WTC11 (cell line): ENCODE measurements at places on chromosomes 5 and 9. TPM values are rescaled to one million over a fixed set of nuclear protein-coding genes. Genes with fewer than 3 reads are reported as not detected.

OR1J2 gene
- total RNA-seq = not detected in 3 replicates

DNA sequence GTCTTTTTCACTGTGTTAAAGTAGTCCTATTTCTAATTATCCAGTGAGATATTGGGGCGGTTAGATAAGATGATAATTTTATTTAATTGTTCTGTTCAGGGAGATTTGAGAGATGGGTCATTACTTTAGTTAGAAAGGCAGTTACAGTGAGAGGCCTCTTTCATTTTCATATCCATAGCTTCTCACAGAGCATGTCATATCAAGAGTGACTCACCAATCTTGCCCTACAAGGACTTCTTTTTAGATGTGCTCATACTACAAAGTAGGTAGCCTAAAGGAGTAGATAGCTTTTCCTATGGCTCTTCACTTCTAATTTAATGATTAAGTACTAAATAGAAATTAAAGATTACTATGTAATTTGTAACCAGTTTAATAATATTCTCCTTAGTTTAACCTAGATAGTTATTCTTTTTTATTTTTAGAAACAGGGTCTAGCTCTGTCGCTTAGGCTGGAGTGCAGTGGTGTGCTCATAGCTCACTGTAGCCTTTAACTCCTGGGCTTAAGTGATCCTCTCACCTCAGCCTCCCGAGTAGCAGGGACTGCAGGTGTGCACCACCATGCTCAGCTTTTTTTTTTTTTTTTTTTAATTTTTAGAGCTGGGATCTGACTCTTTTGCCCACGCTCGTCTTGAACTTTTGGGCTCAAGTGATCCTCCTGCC is 71.0 kb downstream of the FER start:
- DNase-seq = no peak

PCDHB12 gene
- total RNA-seq = 2.7 to 3.1 TPM (median 3.1 TPM) in 3 replicates

TNFSF8 gene
- total RNA-seq = 0.25 TPM in 1 of 3 replicates, not detected in the others

DNA sequence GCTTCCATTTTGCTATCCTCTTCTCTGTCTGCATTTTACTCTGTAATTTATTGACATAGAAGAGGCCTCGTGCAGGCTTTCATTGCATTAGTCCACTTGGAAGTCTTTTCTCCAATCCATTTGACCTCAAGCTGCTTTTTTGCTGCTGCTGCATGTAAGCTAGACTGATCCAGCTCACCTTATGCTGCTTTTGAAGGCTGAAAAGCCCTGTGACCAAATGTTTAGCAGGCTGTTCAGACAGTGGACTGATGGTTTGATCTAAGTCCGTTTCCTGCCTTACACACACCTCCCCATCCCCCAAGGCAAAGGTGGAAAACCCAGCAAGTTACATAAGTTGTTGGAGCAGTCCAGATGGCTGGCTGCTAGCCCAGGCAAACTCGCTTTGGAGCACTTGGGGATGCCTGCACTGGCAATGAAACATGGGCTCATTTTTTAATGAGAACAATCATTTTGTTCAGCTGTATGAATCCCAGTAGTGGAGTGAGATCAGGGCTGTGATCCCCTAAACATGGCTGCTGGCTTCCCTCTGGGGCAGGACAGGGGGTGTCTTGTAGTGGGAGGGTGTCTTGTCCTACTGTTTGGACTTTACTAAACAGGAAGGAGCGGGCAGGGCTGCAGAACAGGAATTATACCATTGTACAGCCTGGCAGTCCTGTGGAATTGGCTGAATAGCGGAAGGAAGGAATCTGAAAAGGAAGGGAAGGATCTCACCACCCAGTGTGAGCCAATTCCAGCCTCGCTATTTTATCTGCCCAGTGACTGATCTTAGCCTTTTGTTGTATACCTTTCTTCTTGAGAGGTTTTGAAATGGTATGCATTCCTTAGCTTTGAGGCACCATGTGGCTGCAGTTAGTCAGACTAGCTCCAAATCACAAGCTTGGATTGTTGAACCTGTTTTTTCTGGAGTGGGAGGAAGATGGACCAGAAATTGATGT is 212.0 kb downstream of the ARHGAP26 start:
- DNase-seq = no peak

LHX3 gene
- 0.11 TPM in 1 of 3 replicates, not detected in the others for total RNA-seq

DNA sequence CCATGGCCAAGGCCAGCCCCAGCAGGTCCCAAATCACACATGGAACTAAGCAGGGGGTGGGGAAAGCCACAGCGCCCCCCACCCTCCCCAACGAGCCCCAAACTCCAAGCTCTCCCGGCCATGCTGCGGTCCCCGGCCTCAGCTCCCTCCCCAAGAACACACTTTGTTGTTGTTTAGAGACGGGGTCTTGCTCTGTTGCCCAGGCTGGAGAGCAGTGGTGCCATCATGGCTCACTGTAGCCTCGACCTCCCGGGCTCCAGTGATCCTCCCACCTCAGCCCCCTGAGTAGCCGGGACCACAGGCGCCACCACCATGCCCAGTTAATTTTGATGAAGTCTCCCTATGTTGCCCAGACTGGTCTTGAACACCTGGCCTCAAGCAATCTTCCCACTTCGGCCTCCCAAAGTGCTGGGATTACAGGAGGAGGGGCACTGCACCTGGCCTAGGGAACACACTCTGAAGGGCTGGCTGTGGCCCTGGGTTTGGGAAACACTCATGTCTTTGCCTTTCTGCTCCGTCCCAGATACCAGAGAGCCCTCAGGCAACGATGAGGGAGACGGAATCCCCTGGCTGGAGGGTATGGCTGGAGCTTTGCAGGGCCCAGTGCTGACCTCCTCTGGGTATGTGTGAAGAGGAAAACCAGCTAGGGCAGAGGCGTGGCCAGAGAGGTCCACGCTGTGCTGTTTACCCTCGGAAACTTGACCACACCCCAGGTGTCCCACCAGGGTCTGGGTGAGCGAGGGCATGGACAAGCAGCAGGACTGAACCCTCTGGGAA is 53.2 kb upstream of the UBAC1 start:
- DNase-seq = peak; percentile 9

GRCh38 chr9:573691-574410 is 267.6 kb upstream of the DMRT1 start:
- peak; percentile 22 for DNase-seq

DNA sequence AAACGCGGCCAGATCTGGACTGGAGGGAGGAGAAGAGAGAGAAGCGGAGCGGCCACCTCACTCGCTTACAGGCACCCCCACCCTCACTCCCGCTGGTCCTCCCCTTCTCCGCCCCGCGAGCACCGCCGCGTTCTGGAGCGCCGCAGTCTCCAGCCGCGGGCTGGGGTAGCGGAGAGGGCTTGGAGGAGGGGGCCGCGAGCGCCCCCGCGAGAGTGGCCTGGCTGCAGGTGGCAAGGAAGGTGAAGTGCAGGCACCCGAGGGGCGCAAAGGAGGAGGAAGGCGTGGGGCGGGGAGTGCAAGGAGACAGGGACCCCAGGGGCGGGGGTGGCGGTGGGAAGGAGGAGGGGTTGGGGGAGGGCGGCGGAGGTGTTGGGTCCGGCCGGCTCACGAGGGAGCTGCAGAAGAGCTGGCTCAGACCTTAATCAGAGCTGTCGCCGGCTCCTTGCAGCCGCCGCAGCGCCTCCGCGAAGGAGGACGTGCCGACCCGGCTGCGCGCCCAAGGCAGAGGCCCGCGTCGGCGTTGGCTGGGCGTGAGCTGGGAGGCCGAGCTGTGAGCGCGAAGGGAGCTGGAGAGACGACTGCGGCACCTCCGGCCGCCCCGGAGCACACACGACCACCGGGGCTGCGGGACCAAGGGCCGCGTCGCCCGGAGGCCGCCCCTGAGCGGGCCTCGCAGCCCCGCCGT is at the start of gene DMRT3:
Gene DMRT3 (plus strand): TSS at position 398 of the 685 bp plus-strand sequence. CDS start 347 bp downstream, outside the sequence.
- DNase-seq = peak; percentile 79

GRCh38 chr5:78929833-78930232 is 55.3 kb downstream of the ARSB start:
- DNase-seq = no peak

DNA sequence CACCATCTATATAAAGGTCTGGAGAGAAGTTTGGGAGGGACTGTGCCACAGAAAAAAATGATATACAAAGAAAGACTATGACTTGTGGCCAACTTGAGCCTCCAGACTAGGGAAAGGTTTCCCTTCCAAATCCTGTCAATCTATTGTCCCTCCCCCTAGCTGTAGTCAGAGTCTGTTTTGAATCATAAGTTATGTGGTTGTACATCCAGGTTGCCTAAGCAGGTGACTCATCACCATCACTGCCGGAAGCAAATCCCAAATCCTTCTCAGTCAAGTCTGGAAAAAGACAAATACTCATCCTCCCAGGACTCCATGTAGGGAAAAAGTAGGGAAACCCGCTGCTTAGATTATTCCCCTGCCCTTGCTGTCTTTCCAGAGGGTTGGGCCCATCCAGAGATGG is 235.7 kb downstream of the CDK5RAP2 start:
- no peak for DNase-seq

SLC6A19 gene
- 0.04 to 0.05 TPM in 2 of 3 replicates, not detected in the other for total RNA-seq

- DNase-seq = no peak
Observed at GRCh38 chr9:121807069-121807822, 155.8 kb downstream of the DAB2IP start.

DNA sequence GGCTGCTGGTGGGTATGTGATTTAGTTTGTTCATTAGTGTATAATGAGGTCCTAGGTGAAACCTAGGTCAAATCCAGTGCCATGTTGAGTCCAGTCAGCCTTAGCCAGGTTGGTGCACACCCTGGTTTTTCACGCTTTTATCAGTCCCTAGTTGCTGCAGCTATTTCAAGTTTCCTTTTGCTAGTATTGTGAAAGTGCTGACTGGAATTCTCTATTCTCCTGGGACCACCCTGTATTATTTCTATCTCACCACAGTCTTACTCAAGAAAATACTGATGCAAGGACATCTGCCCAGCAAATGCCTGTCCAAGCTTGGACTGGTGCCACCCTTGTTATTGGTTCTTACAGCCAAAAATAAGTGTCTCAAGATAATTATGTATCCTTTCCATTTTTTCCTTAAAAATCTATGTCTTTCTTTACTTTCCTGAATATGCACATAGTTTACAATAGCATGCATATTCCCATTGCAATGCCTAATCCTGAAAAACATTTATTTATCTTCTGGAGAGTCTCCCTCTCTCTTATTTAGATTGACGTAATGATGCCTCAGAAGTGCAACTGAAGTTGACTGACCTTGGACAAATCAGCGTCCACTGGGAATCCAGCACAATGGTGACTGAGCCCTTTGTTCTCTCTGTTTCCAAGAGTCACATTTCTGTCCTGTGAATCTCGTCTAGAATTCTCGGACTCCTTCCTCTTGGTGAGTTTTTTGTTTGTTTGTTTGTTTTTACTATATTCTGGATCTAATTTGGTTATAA is 1075.0 kb downstream of the CDH9 start:
- no peak for DNase-seq

DNA sequence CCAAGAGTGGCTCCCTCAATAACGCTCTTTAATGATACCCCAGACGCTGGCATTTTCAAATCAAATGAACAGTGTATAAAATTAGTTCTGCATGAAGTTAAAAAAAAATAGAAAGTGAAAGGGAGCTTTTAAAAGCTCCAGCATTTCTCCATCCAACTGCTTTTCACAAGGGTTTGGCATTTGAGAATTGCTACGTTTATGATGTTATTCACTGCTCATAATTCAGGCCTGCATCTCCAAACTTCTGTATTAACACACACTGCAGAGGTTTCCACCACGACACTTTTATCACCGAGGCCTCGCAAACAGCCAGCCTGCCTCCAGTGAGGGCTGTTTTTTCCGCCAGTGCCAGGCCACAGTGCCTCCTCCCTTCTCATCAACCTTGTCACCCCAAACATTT is 205.5 kb upstream of the EFNA5 start:
- DNase-seq = no peak

DNA sequence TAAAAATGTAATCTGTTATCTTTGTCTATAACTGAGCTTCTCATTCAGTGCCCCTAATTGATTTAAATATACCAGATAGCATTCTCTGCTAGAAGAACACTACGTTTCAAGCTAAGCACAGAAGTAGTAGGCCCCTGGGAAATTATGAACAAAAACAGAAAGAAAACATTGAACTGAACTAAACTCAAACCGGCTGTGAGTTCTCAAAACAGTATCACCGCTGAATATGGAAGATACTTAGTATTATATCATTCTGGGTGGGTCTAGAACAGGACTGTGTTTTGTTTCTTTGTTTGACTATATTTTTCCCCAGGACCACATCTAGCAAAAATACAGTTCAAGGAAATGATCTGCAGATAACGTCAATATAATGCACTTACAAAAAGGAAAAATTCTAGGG is 95.1 kb upstream of the HMHB1 start:
- DNase-seq = no peak

- peak; percentile 40 for DNase-seq
Observed at GRCh38 chr5:154444556-154445421, 1.0 kb upstream of the SAP30L start.

DNA sequence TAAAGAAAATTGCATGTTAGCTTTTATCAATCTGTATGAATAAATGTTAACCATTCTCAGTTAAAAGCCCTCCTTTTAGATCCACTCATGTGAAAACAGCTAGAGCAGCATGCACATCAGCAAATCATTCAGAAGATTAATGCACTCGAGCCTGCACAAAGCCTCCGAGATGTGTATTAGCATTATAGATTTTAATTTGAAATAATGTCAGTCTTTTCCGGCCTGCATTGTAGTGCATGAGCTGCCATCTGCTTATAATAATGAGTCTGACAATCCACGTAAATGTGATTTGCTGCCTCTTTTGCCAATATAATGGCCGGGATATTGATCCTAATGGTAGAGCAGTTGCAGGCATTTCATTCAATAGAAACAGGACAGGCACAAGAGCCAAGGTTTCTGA is 585.1 kb downstream of the IRX1 start:
- DNase-seq = no peak

DNA sequence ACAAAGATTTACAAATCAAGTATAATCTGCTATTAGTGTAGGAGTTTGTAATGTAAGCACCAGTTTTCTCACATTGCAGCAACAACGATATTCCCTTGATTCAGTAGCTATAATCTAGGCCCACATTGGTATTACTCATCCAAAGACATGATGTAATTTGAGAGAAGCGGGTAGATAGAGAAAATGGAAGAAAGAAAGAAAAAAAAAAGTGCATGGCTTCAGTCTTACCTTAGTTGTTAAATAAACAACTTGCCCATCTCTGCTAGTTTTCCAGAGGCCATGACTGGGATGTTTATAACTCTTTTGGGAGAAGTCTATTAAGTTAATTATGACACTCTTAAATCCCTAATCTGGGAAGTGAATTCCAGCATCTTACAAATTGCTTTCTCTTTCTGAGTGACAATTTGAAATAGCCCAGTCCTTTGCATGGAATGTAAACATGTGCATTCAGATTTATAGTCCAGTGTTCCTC is 2.8 kb downstream of the MELK start:
- DNase-seq = no peak

MLANA gene
- not detected in 3 replicates for total RNA-seq

- no peak for DNase-seq
Observed at GRCh38 chr5:35956429-35956828, 18.0 kb upstream of the CAPSL start.

PCDHGA7 gene
- total RNA-seq = 1.6 to 2.8 TPM (median 2.1 TPM) in 3 replicates

ARHGEF37 gene
- total RNA-seq = 0.66 to 1.1 TPM (median 0.71 TPM) in 3 replicates

LHX2 gene
- 0.42 to 0.50 TPM in 2 of 3 replicates, not detected in the other for total RNA-seq

- DNase-seq = no peak
Observed at GRCh38 chr5:151184316-151185042, 26.9 kb upstream of the ANXA6 start.

KIF4B gene
- total RNA-seq = 0.07 to 0.09 TPM in 2 of 3 replicates, not detected in the other

DNA sequence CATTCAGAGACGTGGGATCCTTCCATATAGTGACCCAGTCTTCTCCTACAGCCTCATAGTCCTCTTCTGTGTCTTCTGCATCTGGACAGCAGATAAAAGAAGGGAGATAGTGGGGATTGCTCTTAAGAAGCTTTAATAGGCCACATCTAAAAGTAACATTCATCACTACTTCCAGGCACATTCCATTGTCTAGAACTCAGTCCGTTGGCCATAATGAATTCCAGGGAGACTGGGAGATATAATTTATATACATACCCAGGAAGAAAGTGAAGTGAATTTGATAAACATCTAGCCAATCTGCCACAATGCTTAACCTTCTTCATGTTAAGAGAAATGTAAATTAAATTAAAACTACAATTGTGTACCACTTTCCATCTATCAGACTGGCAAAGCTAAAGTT is 22.5 kb upstream of the GLIPR2 start:
- DNase-seq = no peak

KIF2A gene
- total RNA-seq = 68.0 to 77.8 TPM (median 72.6 TPM) in 3 replicates
